OCI-M1 (cell line): ENCODE measurements at places on chromosomes 5 and 9.
A peak's percentile ranks its signal among the peaks of the same experiment; 100 is the strongest.

GRCh38 chr5:169626779-169627178 is 10.3 kb upstream of the DOCK2 start:
- DNase-seq = no peak

- no peak for DNase-seq
Measured at GRCh38 chr5:128350705-128351104, 187.3 kb downstream of the FBN2 start.

GRCh38 chr9:120610975-120611689 is 31.2 kb upstream of the CDK5RAP2 start:
- DNase-seq = peak; percentile 69

DNA sequence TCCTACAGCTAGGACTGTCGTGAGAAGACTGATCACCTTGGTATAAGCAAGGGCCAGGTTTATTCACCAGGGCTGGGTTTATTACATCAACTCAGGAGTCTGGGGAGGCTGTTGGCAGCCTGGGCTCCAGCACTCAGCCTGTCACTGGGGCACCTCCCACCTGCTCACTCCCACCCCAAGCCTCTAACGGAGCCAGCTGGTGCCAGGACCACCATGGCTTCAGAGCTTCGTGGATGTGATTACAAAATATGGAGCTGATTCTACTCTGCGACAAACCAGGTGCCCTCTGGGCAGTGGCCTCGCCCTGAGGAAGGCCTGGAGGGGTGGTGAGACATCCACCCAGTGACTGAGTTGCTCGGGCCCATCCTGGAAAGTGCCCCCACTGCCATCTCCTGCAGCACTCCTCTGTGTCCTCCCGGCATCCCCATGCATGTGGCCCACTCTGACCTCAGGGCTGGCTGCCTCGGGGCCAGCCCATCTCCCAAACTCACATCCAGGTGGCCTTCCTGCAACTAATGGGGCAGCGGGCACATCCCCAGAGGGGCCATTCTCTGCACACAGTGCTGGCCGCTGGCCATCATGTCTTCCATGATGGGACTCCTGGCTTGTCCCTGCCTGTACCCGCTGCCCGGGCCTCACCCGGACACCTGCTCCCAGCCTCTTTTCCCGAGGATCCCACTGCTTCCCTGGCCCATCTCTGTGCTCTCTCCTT is 49.6 kb downstream of the SECISBP2 start:
- no peak for DNase-seq

- no peak for DNase-seq
Measured at GRCh38 chr5:154112255-154112654, 73.5 kb downstream of the MFAP3 start.

GRCh38 chr5:145158730-145159129 is 676.4 kb downstream of the PRELID2 start:
- peak; percentile 65 for DNase-seq

DNA sequence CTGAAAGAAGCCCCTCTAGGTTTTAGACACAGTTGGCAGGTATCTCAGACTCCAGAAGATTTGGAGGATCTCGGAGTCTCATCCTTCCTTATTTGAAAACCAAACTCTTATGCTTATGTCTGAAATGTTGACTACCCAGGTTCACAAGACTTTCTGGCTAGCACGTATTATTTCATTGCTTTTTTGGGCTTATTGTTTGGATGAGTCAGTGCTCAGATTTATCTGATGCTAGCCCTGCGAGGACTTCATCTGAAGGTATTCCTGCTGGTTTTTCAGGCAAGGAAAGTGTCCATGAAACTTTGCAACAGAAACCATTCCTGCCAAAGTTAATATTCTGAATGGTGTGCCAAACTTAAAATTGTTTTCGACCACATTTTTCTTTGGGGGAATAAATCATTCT is 8.5 kb downstream of the OSTF1 start:
- no peak for DNase-seq

DNA sequence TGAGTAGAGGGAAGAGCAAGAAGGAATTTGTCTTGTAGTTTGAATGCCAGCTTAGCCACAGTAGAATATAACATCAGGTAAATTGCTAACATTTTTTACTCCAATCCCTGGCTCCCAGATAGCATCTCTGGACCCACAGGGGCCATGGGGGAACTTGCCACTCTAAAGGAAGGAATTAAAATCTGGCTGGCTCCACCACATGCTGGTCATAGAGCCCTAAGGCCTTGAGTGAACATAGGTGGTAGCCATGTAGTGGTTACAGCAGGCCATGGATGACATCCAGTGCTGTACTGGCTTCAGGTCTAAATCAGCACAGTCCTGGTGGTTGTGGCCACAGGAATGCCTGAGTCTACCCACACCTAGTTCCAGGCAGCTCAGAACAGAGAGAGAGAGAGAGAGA is 109.9 kb upstream of the RGMB start:
- no peak for DNase-seq

- no peak for DNase-seq
Measured at GRCh38 chr9:135080286-135081263, 6.9 kb upstream of the OLFM1 start.

GRCh38 chr5:1666812-1667588 is 132.6 kb downstream of the MRPL36 start:
- DNase-seq = peak; percentile 38

DNA sequence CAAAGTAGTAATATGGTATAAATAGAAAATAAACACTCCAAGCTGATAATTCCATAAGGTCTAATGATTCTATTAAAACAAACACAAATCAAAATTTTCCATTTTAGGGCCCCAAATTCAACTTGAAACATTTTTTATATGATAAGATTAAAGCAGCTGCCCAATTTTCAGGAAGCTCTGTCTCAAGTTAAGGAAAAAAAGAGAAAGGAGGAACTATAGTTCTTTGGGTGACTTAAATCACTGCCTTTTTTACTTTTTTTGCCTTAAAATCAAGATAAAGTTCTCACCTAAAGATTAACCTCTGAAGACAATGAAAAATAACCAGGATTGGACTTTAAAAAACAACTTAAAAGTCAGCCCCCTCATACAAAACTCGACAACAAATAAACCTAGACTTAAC is 76.0 kb upstream of the IFNE start:
- no peak for DNase-seq

- DNase-seq = no peak
Measured at GRCh38 chr5:66647146-66647856, 51.1 kb downstream of the MAST4 start.

DNA sequence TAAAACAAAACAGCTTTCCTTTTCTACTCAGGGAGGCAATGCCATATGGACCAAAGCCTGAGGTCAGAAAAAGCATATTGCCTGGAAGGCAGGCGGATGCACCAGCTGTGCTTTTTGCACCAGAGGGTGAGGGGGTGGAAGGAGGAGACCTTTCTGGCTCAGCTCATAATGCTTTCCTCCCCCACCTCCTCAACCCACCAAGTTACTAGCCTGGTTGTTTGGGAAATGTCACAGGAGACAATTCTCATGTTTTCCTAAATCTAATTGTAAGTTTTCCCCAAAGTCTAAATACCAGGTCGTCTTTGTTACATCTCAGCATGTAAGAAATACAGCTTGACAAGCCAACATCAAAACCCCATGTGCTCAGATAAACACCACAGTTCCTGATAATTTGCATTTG is 72.6 kb upstream of the DMRTA1 start:
- DNase-seq = no peak

DNA sequence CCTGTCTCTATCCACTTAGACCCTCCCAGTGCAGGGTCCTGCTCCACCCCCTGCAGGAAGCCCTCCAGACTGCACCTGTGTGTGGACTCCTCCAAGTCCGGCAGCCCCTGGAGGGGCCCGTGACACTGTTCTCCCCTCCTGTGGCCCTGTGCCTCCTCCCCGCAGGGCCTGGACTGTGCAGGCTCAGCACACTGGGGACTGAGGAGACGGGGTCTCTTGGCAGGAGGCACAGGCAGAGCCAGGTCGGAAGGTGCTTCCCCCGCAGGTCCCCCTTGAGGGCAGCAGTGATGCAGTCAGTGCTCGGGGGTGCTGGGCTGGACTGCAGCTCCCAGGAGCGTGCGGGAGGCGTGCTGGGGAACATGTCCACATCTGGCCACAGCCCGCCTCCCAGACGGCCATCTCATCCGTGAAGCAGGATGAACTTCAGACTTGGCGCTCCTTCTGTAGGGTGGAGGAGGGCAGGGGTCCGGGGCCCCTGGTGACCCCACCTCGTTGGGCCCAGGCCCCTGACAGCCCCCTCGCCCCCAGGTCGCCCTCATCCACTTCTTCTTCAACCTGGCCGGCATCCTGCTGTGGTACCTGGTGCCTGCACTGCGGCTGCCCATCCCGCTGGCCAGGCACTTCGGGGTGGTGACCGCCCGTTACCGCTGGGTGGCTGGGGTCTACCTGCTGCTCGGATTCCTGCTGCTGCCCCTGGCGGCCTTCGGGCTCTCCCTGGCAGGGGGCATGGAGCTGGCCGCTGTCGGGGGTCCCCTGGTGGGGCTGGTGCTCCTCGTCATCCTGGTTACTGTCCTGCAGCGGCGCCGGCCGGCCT is 4.9 kb downstream of the SLC34A3 start:
- DNase-seq = no peak

GRCh38 chr5:175309218-175309810 is 134.7 kb downstream of the DRD1 start:
- no peak for DNase-seq

- no peak for DNase-seq
Measured at GRCh38 chr5:124662181-124662781, 84.2 kb downstream of the ZNF608 start.

GRCh38 chr5:7888901-7889300 is 20.0 kb downstream of the MTRR start:
- DNase-seq = no peak

DNA sequence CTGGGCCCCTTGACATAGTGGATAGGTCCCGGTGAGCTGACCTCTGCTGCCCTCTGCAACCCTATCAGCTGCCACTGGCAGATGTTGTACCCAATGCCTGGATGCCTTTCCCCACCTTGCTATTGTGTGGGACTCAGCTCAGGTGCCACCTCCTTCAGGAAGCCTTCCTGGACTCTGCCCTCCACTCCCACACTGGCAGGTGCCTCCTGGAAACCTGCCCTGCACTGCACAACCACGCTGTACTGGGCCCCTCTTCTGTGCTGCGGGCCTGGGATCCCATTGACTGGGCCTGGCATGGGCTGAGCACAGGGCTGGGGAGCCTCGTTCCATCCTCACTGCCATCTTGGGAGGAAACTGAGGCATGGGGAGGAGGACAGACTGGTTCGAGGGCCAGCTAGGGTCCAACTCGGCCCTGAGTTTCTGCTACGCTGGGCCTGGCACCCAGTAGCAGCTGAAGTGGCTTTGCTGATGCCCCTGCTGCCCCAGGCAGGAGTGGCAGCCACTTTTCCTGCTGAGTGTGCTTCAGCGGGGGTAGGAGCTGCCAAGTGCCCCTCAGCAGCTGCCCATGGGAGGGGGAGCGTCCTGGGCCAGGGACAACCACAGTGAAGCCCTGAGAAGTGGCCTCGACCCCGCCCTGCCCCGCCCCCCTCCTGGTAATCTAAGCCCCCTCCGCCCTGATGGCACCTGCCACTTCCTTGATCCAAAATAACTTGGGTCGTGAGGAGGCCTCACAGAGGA is 1.3 kb downstream of the AK1 start:
- DNase-seq = no peak

DNA sequence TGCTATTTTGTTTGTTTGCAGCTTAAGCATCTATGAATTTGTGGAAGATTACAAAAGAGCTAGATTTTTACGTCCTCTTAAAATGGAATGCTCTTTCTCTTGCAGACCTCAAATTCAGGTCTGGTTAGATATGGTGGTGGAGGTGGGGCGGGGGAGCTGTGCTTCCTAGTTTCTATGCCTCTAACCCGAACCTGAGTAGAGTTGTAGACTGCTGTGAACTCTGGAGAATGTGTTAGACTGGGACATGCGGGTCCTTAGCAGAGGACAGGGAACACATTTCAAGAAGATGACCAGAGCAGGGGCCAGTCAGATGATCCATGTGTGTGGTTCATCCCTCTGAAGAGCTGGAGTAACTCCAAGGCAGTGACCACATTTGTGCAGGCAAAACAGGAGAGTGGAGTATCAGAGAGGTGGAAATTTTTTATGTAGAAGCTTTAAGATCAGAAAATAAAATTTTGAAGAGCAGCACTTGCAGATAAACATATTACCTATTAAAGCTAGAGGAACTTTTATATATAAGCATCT is 154.9 kb downstream of the FAM174A start:
- DNase-seq = no peak

DNA sequence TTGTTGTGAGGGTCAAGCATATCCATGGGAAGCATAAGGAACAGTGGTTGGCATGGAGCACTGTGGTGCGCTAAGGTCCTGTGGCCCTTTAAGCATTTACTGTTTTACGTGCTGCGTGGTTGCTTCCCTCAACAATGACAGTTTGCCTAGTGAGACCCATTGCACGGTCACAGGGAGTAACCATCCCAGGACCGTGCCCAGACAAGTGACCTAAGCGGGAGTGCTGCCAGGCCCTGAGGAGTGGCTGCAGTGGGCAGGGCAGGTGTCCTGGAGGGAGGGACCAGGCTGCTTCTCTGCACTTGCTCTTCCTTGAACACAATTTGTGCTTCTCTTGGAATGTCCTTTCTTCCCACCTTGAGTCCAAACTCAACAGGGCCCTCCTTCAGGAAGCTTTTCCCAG is 64.6 kb downstream of the RGS3 start:
- DNase-seq = no peak

- DNase-seq = no peak
Measured at GRCh38 chr9:84939774-84940173, 270.2 kb downstream of the NTRK2 start.

DNA sequence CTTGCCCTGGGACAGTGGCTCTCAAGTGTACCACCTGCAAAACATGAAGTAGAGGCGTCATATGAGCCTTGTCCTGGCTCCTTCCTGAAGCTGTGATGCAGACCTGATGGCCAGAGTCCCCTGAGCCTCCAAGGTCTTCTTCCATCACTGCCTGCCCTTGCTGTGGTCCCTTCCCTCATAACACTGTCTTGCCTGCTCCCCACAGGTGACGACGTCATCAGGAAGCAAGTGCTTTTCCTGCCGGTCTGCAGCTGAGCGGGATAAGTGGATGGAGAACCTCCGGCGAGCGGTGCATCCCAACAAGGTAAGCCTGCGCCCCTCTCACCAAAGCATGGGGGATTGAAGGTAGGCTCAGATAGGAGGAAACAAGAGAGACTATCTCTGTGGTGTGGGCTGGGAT is 107.3 kb downstream of the DAB2IP start:
- DNase-seq = no peak
